ENCODE measurements at places on chromosomes 5 and 9. TPM values are rescaled to one million over a fixed set of nuclear protein-coding genes. Genes with fewer than 3 reads are reported as not detected.

GRCh38 chr9:73890685-73891277 is 606.4 kb upstream of the RORB start:
- DNase-seq, result no peak

- DNase-seq, result no peak
Observed at GRCh38 chr5:66989286-66989685, 207.3 kb downstream of the CD180 start.

DNA sequence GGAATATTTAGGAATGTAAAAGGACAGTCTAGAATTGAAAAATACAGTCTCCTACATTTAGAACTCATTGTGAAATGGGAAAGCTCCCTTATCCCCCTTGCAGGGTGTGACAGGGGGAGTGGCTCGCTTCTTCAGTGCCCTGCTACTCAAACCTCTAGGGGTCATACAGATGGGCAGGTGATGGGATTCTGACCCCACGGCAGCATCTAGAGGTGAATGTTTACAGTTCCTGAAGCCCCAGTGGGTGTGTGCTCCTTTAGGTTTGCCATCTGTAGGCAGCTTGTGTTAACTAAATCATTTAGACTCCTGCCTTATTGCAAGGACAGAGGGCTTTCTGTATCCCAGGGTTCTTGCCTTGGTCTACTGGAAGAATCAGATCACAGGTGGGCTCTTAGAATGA is 271.0 kb upstream of the MPDZ start:
- DNase-seq, result no peak

- DNase-seq, result no peak
Observed at GRCh38 chr5:11038772-11039171, 277.7 kb upstream of the DAP start.

GRCh38 chr9:2621722-2622460 is at the start of gene VLDLR:
Gene VLDLR (plus strand): TSS chr9:2621787. CDS start chr9:2622190, 403 bp downstream.
- DNase-seq, result no peak

Gene TAF9
- polyA plus RNA-seq, result 140 TPM

- DNase-seq, result no peak
Observed at GRCh38 chr5:13186177-13186576, 758.3 kb downstream of the DNAH5 start.

DNA sequence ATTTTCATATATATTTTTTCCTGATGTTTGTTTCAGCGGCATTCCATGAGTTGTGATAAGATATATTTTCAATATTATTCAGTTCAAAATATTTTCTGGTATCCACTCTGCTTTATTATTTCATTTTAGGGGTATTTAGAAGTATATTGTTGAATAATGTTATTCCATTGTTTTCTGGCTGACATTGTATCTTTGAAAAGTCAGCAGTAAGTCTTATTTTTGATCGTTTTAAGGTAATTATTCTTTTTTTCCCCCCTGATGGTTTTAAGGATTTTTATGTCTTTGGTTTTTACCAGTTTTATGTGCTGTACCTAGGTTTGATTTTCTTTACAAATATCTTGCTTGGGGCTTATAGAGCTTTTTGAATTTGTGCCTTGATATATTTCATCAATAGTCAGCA is 6.6 kb upstream of the GLRA1 start:
- no peak for DNase-seq
